ENCODE measurements at places on chromosomes 12 and 14.

DNA sequence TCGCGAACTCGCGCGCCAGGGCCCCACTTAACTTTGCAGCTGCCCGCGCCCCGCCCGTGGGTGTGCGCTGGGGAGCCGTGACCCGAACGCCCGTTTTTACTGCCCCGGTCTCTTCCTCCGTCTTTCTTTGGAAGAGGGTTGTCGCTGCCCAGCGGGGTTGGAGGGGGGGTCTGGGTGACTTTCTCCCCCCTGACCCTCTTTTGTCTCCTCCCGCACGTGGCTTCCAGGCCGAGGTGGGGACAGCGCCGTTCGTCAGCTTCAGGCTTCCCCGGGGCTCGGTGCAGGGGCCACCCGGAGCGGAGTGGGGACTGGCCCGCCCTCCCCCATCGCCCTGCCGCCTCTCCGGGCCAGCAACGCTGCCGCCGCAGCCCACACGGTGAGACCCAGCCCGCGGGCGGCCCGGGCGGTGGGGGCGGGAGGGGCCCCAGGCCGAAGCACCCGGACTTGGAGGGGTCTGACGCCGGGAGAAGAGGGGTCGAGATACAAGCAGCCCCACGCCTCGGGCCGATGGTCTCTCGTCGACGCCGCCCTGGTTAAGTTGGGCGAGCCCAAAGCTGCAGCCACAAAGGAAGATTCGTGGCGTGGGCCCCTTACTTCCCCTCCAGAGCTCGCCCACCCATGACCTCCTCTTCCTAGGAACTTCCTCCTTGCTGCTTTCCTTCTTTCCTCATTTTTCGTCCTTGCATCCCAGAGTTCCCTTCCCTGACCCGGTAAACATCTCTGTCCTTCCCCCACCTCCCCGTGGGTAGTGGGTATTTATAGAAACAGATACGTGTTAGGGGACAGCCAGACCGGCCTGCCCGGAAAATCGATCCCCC, 1.2 kb downstream of the DYRK2 start:
- peak; percentile 17 for DNase-seq

DNA sequence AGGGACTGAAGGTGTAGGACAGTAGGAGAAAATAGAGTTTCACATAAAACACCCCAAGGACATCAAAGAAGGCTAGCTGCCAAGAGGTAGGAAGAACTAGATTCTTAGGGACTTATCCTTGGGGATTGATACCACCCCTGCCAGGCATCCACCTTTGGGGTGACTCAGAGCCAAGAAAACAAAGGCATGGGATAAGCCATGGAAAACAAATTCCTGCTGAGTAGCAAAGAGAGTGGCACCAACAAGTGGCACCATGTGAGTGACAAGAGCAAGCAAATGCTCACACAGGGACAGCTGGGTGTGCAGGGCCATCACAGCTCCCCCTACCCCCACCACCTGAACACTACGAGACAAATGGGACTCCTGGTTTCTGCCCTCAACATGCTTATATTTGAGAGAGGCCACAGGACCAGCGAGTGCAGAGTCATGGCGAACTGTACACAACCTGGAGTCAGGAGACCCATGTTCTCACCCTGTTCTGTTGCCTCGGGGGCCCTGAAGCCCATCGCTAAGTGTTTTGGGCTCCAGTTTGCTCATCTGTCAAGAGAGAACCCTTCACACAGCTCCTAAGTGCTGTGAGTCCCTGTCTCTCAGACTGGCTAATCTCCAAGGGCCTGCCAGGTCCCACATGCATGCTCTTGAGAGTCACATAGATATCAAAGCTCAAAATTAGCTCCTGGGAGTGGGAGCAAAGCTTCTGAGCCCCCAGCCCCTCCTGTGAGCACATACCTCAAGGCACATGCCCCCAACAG, 91.9 kb downstream of the DPF3 start:
- no peak for DNase-seq

- no peak for DNase-seq
Measured at GRCh38 chr14:34126586-34126985, 175.7 kb upstream of the EGLN3 start.

- no peak for DNase-seq
Measured at GRCh38 chr14:36096090-36096489, 80.4 kb downstream of the PTCSC3 start.

DNA sequence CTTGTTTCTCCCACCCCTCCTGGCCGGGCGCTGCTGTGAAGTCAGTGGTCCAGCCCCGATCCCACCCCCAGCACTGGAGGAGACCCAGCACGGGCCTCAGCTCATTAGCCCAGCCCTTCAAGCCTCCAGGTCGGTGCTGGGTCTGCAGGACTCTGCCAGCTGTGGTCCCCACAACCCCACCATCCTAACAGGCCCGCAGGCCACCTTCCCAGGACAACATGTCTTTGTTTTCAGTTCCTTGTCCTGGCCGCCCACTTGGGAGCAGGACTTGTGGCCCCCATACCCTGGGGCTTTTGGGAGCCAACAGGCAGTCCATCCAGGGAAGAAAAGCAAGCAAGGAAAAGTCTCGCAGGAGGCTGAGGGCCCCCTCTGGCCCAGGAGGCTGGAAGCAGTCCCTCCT, 60.0 kb downstream of the HRK start:
- no peak for DNase-seq

GRCh38 chr12:106417926-106418910, 60.7 kb downstream of the POLR3B start:
- no peak for DNase-seq

DNA sequence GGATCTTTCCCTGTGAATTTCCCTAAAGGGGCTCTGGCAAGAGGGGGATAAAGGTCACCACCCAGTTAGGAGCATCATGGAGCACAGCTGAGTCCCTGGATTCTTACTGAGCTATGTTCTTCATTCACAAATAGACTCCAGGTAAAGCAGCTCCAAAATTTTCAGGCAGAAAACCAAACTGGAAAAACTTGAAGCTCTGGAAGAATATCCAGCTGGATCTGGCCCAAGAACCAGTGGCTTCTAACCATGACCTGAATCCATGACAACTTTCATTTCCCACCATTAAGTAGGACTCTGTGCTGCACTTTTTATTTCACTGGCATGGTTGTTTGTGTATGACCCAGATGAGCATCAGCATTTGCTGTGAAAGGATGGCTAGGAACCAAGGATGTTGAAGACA, 180.4 kb upstream of the FKBP4 start:
- DNase-seq, result no peak

DNA sequence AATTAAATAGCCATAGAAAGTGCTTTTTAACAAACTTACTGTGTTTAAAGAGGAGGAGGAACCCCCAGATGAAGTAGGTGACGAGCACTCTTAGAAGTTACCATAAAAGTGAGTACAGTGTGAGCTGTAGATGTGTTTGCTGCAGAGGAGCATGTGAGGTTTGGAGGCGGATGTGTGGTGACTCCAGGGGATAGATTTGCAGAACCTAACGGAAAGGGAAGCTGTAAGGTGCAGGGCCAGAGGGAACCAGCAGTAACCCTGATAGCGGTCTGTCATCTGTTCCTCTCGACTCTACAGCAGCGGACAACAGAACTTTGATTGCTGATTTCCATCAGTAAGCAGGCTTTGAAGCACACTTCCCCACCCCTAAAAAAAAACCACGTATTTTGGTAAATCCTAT, 5.2 kb downstream of the CALM1 start:
- DNase-seq, result no peak

- no peak for DNase-seq
Measured at GRCh38 chr12:29155079-29155478, 6.0 kb downstream of the FAR2 start.

- no peak for DNase-seq
Measured at GRCh38 chr12:130745921-130746320, 29.8 kb upstream of the RIMBP2 start.

GRCh38 chr12:104490850-104491249, 34.1 kb downstream of the CHST11 start:
- no peak for DNase-seq

GRCh38 chr12:67193704-67194103, 75.5 kb upstream of the CAND1 start:
- no peak for DNase-seq

DNA sequence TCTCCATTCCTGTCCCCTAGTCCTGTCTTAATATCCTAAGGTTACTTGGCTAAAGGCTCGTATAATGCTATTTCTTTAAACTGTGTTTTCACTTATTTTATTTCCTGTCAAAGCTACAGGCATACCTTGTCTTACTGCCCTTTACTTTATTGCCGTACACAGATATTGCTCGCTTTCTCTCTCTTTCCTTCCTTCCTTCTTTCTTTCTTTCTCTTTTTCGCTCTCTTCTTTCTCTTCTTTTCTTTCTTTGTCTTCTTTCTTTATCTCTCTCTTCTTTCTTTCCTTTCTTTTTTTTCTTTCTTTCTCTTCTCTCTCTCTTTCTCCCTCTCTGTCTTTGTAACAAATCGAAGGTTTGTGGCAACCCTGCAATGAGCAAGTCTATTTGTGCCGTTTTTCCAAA, 123.9 kb upstream of the ARHGAP5 start:
- DNase-seq, result no peak

DNA sequence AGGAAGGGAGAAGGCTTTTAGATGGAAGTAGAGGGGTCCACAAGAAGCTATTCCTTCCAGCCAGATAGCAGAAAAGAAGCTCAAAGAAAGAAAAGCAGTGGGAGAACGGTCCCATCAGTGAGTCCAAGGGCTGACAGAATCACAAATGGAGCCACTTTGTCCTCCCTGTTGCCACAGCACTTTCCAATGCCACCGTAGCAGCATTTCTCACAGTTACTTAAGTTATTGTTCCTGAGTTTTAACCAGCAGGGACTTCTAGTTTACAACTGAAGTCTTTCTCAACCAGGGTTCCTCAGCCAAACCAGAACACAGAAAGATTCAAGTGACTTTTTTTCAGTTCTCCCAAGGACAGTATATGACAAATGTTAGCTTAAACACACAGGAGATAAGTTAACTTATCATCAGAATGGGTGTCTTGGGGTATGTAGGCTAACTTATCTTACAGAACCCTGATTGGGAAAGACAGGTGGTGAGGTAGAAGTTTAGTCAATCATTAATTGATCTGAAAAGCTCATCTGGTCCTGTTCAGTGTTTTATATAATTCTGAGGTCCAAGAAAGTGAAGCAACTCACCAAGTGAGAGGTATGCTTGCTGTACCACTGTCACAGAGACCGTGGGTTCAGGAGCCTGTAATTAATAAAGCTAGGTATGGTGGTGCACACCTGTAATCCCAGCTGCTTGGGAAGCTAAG, 7.0 kb downstream of the GATC start:
- no peak for DNase-seq

DNA sequence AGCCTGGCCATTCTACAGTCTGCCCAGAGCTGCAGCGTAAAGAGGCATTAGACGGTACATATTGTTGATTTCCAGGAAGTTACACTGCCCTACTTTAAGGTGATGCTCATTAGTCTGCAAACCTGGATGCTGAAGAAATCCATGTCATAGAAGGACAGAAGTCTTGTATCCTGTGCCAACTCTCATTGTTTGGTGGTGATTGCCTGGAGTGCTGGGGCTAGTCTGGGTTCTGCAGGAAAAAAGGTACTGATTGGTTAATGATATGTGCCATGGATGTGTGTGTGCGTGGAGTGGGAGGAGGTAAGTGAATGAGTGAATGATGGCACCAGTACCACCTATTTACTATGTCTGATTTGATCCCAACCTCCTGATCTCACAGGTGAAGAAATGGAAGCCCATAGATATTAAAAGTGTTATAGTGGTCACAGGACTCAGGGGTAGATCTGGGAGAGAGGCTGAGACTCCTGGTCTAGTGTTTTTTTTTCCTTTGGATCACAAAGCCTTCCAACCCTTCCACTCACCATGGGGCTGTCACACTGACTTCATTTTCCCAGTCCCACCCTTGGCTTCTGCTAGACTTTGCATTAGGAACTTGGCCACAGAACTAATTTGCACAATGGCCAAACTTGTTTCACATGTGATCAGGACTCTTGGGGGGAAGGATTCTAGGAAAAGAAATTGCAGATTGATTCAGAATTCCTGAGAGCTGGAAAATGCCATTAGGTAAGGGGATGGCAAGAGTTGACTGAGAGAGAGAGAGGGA, 96.1 kb downstream of the TMX1 start:
- DNase-seq, result no peak

- DNase-seq, result no peak
Measured at GRCh38 chr14:75831455-75831854, 150.3 kb downstream of the TGFB3 start.

GRCh38 chr12:73769337-73769736, 768.3 kb upstream of the ATXN7L3B start:
- DNase-seq, result no peak

GRCh38 chr12:6172086-6172485, 28.1 kb upstream of the CD9 start:
- no peak for DNase-seq

DNA sequence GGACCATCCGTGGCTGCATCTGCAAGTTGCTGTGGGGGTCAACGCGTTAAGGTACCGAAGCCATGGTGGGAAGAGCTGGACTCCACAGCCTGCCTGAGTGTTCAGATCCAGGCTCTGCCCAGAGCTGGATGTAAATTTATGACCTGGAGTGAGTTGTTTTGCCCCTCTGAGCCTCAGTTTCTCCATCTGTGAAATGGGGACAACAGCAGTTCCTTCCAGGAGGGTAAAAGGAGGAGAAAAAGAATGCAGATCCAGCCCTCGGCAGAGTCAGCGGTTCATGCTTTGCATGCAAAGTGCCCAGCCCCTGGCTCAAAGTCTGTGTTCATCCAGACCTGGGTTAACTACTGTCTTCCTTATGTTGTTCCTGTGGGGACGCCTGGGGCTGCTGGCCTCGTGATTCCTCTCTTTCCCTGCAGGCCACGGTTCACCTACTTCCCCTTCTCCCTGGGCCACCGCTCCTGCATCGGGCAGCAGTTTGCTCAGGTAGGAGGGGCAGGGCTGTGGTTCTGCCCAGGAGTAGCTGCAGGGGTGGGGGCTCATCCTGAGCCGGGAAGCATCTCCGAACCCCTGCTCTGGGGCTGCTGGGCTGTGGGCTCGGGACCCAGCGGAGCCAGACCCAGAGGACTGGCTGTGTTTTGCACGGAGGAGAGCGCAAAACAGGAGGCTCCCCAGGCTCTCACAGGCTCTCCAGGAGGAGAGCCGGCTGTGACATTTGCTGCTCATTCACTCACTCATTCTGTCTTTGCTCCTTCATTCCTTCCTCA, 41.9 kb downstream of the CYP46A1 start:
- no peak for DNase-seq

GRCh38 chr12:125907351-125907750, 842.1 kb downstream of the AACS start:
- no peak for DNase-seq

Measured in stimulated activated CD8-positive, alpha-beta memory T cell treated with anti-CD3 and anti-CD28 coated beads, Interleukin-15, amount 100 ng/mL, for 24 hours (primary cell).